LNCaP clone FGC (cell line): ENCODE measurements at places on chromosomes 12 and 14.

DNA sequence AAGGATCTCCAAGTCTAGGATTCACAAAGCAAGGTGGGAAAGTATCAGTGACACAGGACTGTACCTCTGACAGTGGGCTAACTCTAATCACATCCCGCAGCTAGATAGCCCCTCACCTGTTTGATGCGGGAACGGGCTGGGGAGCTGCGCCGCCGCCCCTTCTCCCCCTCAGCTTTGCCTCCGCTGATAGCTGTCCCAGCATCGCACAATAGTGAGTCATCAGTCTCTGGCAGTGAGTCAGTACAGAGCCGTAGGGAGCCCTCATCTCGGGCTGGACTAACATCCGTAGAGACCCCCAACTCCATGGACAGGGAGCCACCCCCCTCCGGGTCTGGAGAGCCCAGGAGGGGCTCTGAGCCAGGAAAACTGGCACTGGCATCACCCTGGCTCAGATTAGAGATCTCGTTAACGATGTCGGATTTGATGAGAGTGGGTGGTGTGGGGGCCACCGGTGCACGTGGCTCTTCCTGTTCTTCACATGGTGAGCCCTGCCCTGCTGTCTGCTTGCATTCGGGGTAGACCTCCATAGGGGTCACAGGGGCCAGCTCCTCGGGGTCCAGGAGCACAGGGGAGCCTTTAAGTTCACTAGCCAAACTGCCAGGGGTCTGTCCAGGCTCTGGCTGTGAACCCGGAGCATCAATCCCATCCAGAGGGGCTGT is 10.9 kb downstream of the KMT2D start:
- DNase-seq: no peak

DNA sequence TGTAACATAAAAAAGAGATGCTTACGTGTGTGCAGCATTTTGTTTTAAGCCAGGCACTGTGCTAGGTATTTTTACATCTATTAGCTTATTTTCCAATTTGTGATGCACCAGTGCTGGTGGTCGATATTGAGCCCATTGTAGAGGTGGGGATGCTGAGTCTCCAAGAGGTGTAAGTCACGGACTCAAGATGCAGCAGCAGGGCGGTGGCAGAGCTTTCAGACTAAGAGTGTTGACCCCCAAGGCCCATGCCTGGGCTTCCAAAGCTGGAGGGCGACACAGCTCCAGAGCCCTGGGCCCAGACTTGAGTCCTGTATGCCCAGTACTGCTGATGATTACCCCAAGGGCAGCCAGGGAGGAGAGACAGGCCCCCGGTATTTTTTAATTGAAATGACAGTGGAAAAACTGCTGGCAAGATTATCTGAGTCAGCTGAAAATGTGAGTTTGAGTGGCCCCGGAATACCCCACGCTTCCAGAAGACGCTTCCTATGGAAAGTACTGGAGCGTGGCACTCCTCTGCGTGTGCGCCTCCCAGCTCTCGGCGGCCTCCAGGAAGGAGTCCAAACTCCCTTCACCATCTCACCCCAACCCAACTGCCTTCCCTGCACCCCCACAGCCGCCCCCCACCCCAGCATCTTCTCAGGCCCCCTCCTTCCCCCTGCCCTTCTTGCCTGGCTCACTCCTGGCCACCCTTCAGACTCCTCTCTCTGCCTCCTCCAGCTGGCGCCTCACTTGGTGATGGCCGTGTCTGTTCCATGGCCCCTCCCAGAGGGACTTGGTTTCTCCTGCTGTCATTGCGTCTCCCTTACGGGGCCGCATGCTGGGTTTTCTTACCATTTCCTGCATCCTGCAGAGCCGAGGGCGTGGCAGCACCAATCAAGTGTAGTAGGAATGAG is 40.7 kb downstream of the ELK3 start:
- no peak for DNase-seq

GRCh38 chr12:64611341-64612284 is 1.3 kb downstream of the RASSF3 start:
- DNase-seq: no peak

GRCh38 chr12:75270157-75270556 is 60.0 kb downstream of the CAPS2 start:
- DNase-seq: no peak

GRCh38 chr12:93453633-93454032 is 11.9 kb upstream of the UBE2N start:
- no peak for DNase-seq

DNA sequence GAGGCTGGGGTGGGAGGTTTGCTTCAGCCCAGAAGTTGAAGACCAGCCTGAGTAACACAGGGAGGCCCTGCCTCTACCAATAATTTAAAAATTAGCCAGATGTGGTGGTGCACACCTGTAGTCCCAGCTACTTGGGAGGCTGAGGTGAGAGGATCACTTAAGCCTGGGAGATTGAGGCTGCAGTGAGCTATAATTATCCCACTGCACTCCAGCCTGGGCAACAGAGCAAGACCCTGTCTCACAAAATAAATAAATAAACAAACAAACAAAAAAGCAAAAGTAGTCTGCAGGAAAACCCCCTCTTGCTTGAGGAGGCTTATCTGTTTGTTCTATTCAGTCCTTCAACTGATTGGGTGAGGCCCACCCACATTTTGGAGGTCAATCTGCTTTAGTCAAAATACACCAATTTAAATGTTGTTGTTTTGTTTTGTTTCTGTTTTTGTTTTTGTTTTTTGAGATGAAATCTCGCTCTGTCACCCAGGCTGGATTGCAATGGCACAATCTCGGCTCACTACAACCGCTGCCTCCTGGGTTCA is 24.9 kb upstream of the TXNRD1 start:
- no peak for DNase-seq

GRCh38 chr14:79706382-79706781 is 504.9 kb downstream of the DIO2 start:
- no peak for DNase-seq

- no peak for DNase-seq
Observed at GRCh38 chr14:77195766-77196165, 14.2 kb downstream of the TMEM63C start.

- DNase-seq: no peak
Observed at GRCh38 chr12:6333566-6333965, 8.3 kb downstream of the TNFRSF1A start.

DNA sequence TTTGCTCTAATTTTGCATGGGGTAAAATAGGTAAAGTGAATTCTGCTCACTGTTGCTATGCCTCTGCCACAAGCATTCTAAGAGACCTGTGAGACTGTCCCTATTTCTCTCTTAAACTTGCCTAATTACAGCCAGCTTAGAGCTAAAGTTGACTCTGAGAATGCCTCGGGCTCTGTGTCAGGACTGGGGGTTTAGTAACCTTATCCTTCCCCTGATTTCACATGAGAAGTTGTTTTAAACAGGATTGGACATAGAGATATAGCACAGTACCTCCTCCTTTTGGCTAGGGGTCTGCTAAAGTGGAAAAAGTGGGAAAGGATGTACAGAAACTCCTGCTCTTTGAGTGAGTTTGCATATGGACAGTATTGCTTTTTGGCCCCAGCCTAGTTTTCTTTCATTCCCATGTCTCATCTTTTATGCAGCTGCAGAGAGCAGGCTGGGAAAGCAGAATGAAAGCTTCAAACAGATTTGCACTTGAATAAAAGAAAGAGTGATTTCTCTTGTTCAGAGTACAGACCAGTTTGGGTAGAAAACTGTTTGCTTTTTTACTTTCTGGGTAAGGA is 122.0 kb downstream of the RAD51B start:
- no peak for DNase-seq

DNA sequence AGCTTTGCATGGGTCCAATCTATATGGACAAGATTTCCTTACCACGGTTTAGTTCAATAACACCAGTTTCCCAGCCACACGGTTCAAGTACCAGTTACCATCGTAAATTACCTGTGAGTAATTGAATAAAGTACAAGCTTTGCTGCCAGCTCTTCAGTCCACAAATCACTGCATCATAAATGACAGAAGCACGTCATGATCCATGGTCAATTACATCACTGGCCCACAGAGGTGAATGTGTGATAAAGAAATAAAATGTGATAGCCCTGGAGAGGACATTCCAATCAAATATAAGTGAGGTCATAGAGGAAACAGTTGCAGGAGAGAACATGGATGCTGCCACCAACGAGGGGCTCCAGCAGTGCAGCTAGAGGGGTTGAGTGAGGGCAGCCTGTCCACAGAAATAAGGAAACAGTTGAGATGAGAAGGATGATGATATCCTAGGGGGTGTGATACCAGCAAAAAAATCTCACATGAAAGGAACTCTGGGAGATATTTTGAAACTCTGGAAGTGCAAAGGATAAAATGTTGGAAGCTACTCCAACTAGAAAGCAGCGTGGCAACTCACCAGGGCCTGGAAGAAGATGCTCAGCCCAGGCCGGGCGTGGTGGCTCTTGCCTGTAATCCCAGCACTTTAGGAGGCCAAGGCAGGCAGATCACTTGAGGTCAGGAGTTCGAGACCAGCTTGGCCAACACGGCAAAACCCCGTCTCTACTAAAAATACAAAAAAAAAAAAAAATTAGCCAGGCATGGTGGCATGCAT is 5.8 kb upstream of the DYNC1H1 start:
- no peak for DNase-seq

DNA sequence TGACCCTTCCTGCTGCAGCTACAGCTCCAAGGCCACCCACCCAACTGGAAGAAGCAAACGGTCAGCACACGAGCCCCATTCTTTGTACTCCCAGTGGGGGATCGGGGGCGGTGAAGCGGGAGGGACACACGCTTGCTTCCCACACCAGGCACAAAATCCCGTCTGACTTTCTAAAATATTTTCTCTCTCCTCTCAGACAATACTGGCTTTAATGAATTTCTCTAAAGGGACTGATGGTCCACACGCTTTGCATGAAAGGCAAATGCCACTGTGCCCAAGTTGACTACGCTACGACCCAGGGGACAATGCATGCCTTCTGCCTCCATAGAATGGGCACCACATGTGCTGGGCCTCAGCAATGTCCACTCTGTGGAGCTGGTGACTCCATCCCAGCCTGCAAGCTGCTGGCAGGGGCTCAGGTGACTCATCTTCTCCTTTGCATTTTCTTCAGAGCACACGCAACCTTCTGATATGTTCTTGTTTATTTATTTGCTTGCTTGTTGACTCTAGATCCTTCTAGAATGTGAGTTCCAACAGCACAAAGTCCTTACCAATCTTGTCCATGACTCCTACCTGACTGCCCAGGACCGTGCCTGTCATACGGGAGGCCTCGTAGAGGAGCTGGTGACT is 15.6 kb downstream of the SYNE3 start:
- no peak for DNase-seq

DNA sequence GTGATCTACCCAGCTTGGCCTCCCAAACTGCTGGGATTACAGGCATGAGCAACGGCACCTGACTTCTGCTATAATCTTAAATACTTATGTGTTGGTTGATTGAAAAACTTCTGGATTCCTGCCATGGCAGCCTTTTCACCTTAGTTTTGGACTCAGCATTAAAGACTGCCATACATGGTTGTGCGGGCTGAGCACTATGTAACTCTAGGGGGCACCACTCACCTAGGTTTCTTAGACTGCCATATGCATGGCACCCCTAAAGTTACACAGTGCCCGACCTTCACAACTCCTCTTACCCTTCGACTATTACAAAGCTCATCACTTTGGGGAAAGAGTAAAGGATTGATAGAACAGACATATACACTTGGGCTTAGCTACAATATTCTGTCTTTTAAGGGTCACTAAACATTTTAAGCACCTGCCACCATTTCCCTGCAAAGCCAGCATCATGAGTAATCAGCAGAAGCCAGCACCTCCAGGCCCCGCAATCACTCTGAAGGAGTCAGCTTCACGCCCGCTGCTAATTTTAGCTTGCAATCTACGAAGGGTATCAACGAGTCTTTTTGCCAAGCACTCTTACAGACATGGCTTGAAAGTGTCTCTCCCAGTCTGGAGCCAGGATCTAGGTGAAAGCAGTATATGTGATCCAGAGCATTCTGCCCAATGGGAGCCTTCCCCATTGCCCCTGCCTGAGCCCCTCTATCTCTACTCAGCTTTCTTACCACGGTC is 59.8 kb downstream of the SUDS3 start:
- no peak for DNase-seq

DNA sequence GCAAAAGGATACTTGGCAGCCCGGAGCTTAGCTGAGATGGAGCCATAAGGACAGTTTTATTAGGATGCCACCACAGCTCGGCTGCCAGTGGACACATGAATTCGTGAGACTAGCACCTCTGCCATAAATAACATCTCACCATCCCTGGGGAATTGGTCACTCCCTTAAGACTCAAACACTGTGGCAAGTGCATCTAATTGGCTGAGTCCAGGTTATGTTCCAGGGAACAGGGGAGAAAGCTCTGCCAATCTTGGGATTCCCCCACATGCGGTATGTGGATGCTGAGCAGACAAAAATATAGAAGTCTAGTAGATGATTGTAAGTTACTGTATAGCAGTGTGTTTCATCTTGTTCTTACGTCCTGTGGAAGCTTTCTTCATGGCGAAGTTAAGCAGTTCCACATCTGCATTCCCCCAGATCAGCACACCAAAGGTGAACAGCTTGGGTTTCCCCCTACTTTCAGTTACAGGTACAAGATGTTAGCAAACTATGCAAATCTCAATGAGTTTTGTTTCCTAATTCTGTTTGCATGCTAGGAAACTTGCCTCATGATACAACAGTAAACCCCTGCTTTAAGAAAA is 131.1 kb downstream of the ETV6 start:
- DNase-seq: no peak

GRCh38 chr14:92647797-92648279 is 100.6 kb downstream of the LGMN start:
- DNase-seq: no peak

GRCh38 chr12:29451888-29452287 is 45.6 kb downstream of the OVCH1 start:
- DNase-seq: no peak

DNA sequence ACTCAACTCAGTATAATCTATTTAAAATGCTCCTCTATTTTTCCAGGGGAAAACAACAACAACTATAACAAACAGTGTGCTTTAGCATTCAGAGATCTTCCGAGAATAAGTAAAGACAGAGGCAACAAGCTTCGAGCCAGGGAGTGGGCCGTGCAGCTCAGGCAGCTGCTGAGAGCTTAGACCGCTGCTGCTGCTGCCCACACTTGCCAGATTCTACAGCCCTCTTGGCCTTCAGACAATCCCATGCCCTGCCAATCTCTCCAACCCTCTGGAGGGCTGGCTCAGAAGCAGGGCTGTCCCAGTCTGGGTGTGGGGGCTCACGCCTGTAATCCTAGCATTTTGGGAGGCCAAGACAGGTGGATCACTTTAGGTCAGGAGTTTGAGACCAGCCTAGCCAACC is 23.4 kb upstream of the ELK3 start:
- no peak for DNase-seq

- no peak for DNase-seq
Observed at GRCh38 chr14:46571970-46572369, 79.6 kb downstream of the RPL10L start.

DNA sequence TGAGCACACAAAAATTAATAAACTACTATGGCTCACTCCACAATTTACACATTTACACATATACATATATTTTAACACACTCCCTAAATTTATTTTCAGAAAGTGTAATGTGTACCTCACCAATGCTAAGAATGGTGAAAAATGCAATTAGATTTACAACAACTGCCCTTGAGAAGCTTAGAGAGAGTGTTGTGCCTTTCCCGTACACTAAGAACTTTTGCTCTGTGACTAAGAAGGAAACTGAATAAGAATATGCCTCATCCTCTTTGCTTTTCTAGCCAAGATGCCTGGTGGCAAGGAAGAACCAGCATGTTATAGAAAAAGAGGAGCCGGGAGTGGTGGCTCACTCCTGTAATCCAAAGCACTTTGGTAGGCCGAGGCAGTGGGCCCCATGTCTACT is 62.3 kb downstream of the SINHCAF start:
- no peak for DNase-seq

GRCh38 chr12:12583510-12584178 is 21.0 kb upstream of the DUSP16 start:
- no peak for DNase-seq

- no peak for DNase-seq
Observed at GRCh38 chr12:10289005-10289754, 18.5 kb upstream of the KLRD1 start.
